ENCODE measurements at places on chromosomes 12 and 14. TPM values are rescaled to one million over a fixed set of nuclear protein-coding genes. Genes with fewer than 3 reads are reported as not detected.

Gene PPP4R4
- polyA plus RNA-seq = 0.26 TPM

Gene BIN2
- polyA plus RNA-seq = 24.7 TPM

Gene CBX5
- polyA plus RNA-seq = 8.8 TPM

Gene ASPG
- 0.67 TPM for polyA plus RNA-seq

Gene CCDC175
- polyA plus RNA-seq = not detected

Gene TSHR
- 0.22 TPM for polyA plus RNA-seq

Gene KRT3
- polyA plus RNA-seq = not detected

Gene CIPC
- 4.2 TPM for polyA plus RNA-seq

Gene NRIP2
- 2.6 TPM for polyA plus RNA-seq

Gene POTEG
- not detected for polyA plus RNA-seq

Gene BHLHE41
- polyA plus RNA-seq = 22.9 TPM

Gene CATSPERB
- 0.10 TPM for polyA plus RNA-seq

Gene TMCC3
- 2.9 TPM for polyA plus RNA-seq

Gene CISTR
- polyA plus RNA-seq = 0.20 TPM

Gene RNF212B
- not detected for polyA plus RNA-seq

Gene PLD4
- 29.8 TPM for polyA plus RNA-seq

Gene CS
- polyA plus RNA-seq = 36.6 TPM

Gene STYX
- polyA plus RNA-seq = 10.2 TPM

Gene NFATC4
- 99.9 TPM for polyA plus RNA-seq

Gene NTN4
- 17.6 TPM for polyA plus RNA-seq

Gene MYL2
- 1.3 TPM for polyA plus RNA-seq

Gene PCNX4
- 11.5 TPM for polyA plus RNA-seq

Gene PLA2G1B
- 0.83 TPM for polyA plus RNA-seq

Gene LGR5
- polyA plus RNA-seq = 0.19 TPM

Gene PYGL
- polyA plus RNA-seq = 28.4 TPM

Gene SERPINA10
- polyA plus RNA-seq = not detected

Gene SEL1L
- 7.1 TPM for polyA plus RNA-seq

Gene BORCS5
- 3.6 TPM for polyA plus RNA-seq

Gene BBOF1
- 1.3 TPM for polyA plus RNA-seq

Gene ZNF26
- polyA plus RNA-seq = 5.6 TPM
